ENCODE measurements at places on chromosomes 16 and 17.

- H3K27me3 ChIP-seq: peaks cover 5% of the 10 kb centered on the region
- DNase-seq: no peak
- H3K4me3 ChIP-seq: no peak overlapping the region
- H3K36me3 ChIP-seq: peaks cover 4% of the 10 kb centered on the region
- no peaks in the 10 kb centered on the region for H3K4me1 ChIP-seq
Measured at GRCh38 chr17:79623786-79624717, 13.2 kb upstream of the RBFOX3 start.

DNA sequence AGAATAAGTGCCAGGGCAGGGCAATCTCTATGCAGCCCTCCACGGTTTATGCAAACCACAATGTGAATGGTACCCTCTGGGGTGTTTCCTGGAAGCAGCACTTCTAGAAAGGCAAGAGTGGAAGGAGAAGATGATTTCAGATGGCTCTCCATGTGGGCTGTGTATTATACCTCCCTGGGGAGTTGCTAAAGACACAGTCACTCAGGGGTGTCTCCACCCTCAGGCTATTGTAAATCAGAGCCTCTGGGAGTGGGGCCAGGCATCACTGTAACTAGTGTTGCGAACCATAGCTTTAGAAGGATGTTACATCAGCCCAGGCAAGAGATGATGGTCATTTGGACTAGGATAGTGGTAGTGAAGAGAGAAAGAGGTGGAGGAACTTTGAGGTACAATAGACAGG lies 83.3 kb upstream of the ZKSCAN2 start:
- no peaks in the 10 kb centered on the region for H3K36me3 ChIP-seq
- DNase-seq: no peak
- no peaks in the 10 kb centered on the region for H3K27me3 ChIP-seq
- H3K27ac ChIP-seq: no peak overlapping the region
- no peak overlapping the region for H3K4me3 ChIP-seq
- no peaks in the 10 kb centered on the region for H3K4me1 ChIP-seq

DNA sequence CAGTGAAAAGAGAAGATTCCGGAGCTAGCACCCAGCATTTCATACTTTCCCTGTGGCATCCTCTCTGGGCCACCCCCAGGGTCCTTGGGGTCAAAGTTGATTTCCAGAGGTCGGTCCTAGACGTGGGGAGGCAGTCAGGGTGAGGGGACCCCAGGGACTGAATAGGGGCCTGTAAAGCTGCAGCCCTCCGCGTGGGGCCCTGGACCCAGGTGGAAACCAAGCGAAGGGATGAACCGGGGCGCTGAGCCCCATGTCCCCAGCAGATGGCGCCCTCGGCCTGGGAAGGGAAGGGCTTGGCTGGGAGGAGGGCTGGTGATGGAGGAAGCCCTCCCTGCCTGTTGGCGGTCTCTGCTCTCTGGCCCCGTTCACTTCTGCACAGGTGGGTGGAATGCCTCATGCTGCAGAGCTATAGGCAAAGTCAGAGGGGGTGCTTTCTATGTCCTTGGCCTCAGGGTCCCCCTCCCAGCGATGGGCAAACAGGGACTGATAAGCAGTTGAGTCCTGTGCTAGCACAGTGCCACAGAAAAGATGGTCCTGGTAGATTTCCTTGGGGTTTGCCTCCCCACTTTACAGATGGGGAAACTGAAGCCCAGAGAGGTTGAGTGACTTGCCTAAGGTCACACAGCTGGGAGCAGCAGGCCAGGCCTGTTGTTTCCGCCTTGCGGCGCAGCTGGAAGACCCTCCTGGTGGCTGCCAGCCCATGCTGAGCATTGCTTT lies 163.4 kb upstream of the CIBAR2 start:
- no peaks in the 10 kb centered on the region for H3K27me3 ChIP-seq
- H3K4me3 ChIP-seq: no peak overlapping the region
- H3K36me3 ChIP-seq: no peaks in the 10 kb centered on the region
- peak; percentile 73 for DNase-seq
- peaks cover 8% of the 10 kb centered on the region for H3K4me1 ChIP-seq

GRCh38 chr17:65947831-65948230 lies 244.1 kb downstream of the CEP112 start:
- no peaks in the 10 kb centered on the region for H3K4me1 ChIP-seq
- no peak for DNase-seq
- H3K4me3 ChIP-seq: no peak overlapping the region
- no peaks in the 10 kb centered on the region for H3K36me3 ChIP-seq
- no peaks in the 10 kb centered on the region for H3K27me3 ChIP-seq

Data from neuronal stem cell (in vitro differentiated cells).